ENCODE measurements at places on chromosomes 5 and 9.

- H3K27ac ChIP-seq = no peak overlapping the region
- H3K4me1 ChIP-seq = no peaks in the 10 kb centered on the region
- H3K4me3 ChIP-seq = no peak overlapping the region
- H3K27me3 ChIP-seq = no peaks in the 10 kb centered on the region
- DNase-seq = no peak
Observed at GRCh38 chr5:76473661-76474060, 70.6 kb downstream of the IQGAP2 start.

DNA sequence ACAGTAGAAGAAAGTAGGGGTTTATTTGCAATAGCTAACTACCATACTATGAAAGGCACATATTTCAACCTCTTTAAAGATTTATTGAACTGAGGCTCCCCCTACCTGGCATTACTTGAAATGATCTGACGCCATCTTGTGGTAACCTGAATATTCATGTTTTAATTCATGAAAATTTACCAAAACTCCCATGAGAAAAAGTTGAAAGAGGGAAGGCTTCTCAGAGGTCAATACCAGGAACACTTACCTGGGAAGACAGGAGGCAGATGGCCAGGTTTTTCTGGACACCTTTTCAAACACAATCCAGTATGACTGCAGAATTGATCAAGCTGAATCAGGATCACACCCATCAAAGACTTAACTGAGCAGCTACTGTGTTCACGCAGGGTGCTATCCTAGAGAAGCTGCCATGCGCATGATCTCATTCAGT lies 9.4 kb downstream of the PRELID2 start:
- H3K27ac ChIP-seq = no peak overlapping the region
- no peaks in the 10 kb centered on the region for H3K36me3 ChIP-seq
- no peak overlapping the region for H3K4me3 ChIP-seq
- DNase-seq = no peak

- no peak overlapping the region for H3K4me3 ChIP-seq
- H3K4me1 ChIP-seq = no peaks in the 10 kb centered on the region
- no peaks in the 10 kb centered on the region for H3K27me3 ChIP-seq
- H3K36me3 ChIP-seq = no peaks in the 10 kb centered on the region
Observed at GRCh38 chr5:152511531-152512132, 106.6 kb upstream of the NMUR2 start.

GRCh38 chr9:76607730-76608436 lies 148.9 kb downstream of the GCNT1 start:
- H3K27ac ChIP-seq = no peak overlapping the region
- no peaks in the 10 kb centered on the region for H3K36me3 ChIP-seq
- no peaks in the 10 kb centered on the region for H3K4me1 ChIP-seq
- no peak for DNase-seq

DNA sequence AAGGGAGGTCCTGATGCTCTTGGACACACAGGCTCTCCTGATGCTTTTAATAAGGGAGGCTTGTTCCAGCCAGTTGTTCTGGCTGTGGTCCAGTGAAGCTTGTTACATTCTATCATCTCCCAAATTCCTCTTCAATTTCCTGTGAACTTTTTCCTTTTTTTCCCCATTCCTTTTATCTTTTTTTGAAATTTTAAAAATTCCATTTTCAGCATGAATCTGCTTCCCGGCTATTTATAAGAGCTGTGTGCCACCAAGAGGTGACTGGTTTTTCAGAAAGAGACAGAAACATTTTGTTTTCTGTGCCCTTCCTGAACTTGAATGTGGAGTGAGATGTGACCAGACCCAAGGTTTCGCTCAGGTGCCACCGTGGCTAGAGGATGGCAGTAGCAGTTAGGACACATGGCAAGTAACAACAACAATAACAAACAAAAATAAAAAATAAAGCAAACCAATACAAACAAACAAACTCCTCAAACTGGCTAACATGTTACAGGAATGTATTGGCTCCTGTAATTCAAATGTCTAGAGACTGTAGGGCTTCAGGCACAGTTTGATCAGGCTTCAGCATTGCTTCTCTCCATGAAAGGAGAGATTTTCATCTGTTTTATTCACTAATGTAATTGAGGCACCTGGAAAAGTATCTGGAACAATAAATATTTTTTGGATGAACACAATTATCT lies 121.1 kb downstream of the BOD1 start:
- no peak overlapping the region for H3K4me3 ChIP-seq
- H3K4me1 ChIP-seq = peaks cover 39% of the 10 kb centered on the region
- H3K27me3 ChIP-seq = no peaks in the 10 kb centered on the region
- H3K36me3 ChIP-seq = no peaks in the 10 kb centered on the region
- H3K27ac ChIP-seq = peak overlapping the region; percentile 69

DNA sequence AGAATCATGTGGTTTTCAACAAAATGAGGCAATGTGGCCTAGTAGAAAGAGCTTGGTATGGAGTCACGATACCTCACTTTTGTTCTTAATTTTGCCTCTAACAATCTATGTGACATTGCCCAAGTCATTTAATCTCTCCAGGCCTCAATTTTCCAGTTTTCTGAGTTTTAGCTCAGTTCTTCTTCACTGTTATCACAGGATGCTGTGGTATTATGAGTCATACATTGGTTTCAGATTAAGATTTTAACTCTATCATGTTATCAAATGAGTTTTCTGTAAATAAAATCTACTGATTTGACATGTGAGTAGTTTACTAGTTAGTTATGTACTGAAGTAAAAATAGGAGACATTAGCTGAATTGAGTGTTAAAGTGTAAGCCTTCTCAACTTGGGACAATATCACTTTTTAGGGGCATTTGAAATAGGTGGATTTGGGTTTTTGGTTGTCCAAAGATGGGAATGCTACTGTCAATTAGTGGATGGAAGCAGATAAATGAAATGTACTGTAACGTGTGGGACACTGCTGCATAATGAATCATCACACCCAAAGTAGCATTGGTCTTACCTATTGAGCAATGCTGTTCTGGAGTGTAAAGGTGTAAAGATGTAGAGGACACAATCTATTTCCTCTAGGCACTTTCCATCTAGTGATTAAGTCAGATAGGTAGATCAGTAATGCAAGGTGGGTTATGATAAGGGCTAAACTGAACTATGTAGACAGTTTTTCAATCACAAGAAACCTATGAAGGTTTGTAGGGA lies 73.3 kb downstream of the NNT start:
- peaks cover 9% of the 10 kb centered on the region for H3K36me3 ChIP-seq
- H3K4me3 ChIP-seq = no peak overlapping the region
- H3K4me1 ChIP-seq = no peaks in the 10 kb centered on the region
- no peak for DNase-seq

DNA sequence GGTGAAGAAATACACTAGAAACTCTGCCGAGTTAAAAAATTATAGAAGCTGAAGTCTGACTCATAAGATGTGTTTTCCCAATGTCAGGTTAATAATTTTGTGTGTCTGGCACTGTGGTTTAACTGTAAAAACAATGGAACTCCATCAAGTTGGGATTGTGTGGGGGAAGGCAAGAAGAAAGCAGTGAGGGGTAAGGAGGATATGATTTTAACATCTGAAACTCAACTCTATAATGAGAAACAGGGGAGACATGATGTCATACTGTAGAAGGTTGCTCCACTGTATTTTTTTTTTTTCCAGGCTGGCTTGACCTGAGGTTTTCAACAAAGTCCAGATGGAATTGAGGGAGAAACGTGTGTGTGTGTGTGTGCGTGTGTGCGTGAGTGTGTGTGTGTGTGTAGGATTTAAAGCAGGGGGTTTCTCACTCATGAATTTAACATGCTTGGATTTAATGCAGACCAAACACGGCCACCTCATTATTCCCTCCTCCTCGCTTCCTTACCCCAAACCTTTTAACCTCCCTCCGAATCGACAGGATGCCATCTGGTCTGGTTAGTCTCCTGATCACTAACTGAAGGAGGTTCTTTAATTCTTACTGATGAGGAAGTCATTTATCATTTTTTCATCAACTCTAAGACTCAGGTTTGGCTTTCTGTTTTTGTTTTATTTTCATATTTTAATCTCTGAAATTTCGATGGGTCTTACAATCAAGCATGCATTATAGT lies 140.2 kb upstream of the LPAR1 start:
- H3K27me3 ChIP-seq = no peaks in the 10 kb centered on the region
- H3K27ac ChIP-seq = no peak overlapping the region
- no peaks in the 10 kb centered on the region for H3K4me1 ChIP-seq
- no peak for DNase-seq

GRCh38 chr5:154053468-154053867 lies 14.7 kb downstream of the MFAP3 start:
- no peak overlapping the region for H3K4me3 ChIP-seq
- no peaks in the 10 kb centered on the region for H3K4me1 ChIP-seq
- no peaks in the 10 kb centered on the region for H3K27me3 ChIP-seq

DNA sequence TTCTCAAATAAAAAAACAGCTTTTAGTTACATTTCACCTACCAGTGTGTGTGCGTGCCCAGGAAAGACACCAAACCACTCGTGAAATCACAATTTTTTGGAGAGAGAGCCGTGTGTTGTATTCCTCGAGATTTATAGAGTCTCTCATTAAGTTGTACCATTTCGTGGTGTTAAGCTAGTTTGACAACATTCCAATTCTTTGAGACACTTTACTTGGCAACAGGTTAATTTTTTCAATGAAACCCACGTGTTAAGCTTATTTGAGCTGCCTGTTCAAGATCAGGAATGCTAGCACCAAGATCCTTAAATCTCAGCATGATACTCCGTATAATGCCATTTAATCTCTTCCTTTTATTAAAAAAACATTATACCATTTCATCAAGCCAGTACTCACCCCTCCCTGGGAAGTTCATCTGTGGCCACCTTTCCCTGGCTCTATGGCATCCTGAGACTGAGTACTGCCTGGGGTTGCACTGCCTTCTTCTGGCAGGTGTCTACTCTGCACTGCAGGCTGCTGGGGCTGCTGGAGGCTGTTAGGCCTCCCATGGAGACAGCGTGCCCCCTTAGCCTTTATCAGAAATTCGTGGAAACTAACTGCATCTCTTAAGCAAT lies 143.7 kb downstream of the ARHGAP26 start:
- no peaks in the 10 kb centered on the region for H3K4me1 ChIP-seq
- DNase-seq = no peak
- H3K27ac ChIP-seq = no peak overlapping the region
- H3K4me3 ChIP-seq = no peak overlapping the region
- peaks cover 54% of the 10 kb centered on the region for H3K36me3 ChIP-seq

DNA sequence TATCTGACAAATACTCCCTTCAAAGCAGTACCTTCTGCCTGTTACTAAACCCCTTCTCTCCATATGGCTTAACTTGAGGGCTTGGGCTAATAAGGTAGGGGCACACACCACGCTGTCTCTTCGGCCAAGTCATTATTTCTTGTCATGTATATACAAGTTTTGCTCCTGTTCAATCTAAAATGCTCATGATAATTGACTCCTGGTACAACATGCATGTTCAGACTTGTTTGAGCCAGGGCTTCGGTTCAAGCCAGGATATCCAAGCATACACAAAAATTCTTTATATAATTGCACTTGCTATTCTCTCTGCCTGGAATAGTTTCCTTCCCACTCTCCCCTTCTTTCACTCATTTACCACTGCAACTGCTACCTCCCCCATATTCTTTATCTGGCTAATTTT lies 756.0 kb upstream of the C9orf72 start:
- DNase-seq = no peak
- H3K4me3 ChIP-seq = no peak overlapping the region
- no peaks in the 10 kb centered on the region for H3K27me3 ChIP-seq
- no peaks in the 10 kb centered on the region for H3K4me1 ChIP-seq

DNA sequence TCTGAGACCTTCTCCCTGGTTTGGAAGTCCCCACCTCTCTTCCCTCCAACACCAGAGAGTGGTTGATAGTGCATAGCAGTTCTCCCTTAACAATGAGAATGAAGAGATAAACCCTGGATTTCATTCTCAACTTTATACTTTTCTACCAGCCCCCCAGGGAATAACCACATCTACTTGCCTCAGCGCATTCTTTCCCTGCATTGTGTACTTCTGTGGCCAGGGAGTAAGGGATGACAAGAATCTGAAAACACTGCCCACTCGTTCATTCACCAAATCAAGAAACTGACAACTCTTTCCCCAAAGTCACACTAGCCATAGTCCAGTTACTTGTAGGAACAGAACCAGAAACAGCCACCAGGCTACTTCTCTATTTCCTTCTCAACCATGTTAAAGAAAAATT lies 46.0 kb upstream of the SPIN1 start:
- no peak overlapping the region for H3K27ac ChIP-seq
- H3K4me3 ChIP-seq = no peak overlapping the region
- DNase-seq = no peak
- H3K27me3 ChIP-seq = no peaks in the 10 kb centered on the region
- no peaks in the 10 kb centered on the region for H3K36me3 ChIP-seq

DNA sequence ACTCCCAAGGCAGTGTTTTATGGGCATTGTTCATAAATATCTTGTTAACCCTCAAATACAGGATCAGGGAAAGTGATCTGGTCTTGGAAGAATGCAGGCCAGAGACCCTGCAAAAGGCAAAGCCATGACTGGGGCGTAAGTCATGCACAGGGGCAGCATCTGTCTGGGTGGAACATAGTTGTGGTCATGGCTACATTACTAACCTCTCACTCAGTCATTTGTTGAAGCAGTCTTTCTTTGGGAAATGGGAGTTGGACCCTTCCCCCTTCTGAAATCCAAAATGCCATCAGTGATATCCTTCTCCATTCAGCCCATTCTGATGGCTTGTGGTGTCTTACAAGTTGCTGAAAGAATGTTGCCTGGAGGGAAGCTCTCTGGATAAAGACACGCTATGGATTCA lies 68.1 kb downstream of the GDNF start:
- no peak overlapping the region for H3K4me3 ChIP-seq
- no peaks in the 10 kb centered on the region for H3K27me3 ChIP-seq
- H3K4me1 ChIP-seq = no peaks in the 10 kb centered on the region
- H3K36me3 ChIP-seq = no peaks in the 10 kb centered on the region
- no peak for DNase-seq

GRCh38 chr9:83508067-83508466 lies 30.1 kb downstream of the FRMD3 start:
- H3K27me3 ChIP-seq = no peaks in the 10 kb centered on the region
- H3K4me1 ChIP-seq = no peaks in the 10 kb centered on the region
- H3K36me3 ChIP-seq = no peaks in the 10 kb centered on the region
- no peak overlapping the region for H3K4me3 ChIP-seq

GRCh38 chr5:5480481-5481111 lies 58.1 kb downstream of the ICE1 start:
- no peaks in the 10 kb centered on the region for H3K4me1 ChIP-seq
- H3K27me3 ChIP-seq = no peaks in the 10 kb centered on the region
- H3K36me3 ChIP-seq = peaks cover 31% of the 10 kb centered on the region
- no peak overlapping the region for H3K4me3 ChIP-seq
- no peak overlapping the region for H3K27ac ChIP-seq
- DNase-seq = no peak

- no peak for DNase-seq
- H3K27ac ChIP-seq = no peak overlapping the region
- no peaks in the 10 kb centered on the region for H3K27me3 ChIP-seq
Observed at GRCh38 chr9:136043441-136043991, 51.6 kb downstream of the NACC2 start.

Data from right atrium auricular region (tissue), 2 donors.